ENCODE measurements at places on chromosomes 4 and X.

GRCh38 chrX:103730147-103730795 lies 19.6 kb downstream of the TMEM31 start:
- no peak for DNase-seq

DNA sequence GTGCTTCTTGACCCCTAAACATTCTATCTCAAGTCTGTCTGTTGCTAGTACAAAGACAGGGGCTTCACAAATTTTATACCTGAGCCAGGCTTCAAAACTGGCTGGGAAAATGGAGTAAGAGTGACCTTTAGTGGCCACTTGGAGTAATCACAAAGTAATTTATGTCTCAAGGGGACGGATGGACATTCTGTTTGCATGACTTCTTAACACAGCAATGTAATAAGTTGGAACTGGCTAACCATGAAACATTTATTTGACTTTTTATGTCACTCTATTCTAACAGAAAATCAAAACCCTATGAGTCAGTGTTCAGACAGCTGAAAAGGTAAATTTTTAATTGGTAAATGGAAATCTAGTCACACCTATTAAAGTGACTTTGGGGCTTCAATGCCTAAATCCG lies 600.6 kb downstream of the ANKRD50 start:
- DNase-seq: peak; percentile 62

DNA sequence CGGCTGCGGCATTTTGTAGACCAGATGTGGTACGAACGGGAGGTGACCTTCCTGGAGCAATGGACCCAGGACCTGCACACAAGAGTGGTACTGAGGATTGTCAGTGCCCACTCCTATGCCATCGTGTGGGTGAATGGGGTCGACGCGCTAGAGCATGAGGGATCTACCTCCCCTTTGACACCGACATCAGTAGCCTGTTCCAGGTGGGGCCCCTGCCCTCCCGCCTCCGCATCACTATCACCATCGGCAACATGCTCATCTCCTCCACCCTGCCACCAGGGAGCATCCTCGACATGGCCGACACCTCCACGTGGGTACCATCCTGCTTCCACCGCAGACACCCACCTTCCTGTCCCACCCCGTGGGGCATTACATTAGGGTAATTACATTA lies 46.2 kb downstream of the SMARCA5 start:
- DNase-seq: no peak

DNA sequence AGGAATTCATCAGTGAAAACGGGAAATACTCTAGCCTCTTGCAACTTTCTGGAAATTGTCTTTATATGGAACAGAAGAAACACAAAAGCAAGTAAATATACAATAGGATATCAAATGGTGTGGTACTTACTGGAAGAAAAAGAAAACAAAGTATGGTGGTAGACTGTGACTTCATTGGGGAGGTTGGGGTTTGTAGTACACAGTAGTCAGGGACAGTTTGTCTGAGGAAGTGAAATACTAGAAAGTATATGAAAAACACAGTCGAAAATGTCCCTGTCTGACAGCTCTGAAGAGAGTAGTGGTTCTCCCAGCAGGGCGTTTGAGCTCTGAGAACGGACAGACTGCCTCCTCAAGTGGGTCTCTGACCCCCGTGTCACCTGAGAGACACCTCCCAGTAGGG lies 390.0 kb upstream of the NWD2 start:
- DNase-seq: no peak

DNA sequence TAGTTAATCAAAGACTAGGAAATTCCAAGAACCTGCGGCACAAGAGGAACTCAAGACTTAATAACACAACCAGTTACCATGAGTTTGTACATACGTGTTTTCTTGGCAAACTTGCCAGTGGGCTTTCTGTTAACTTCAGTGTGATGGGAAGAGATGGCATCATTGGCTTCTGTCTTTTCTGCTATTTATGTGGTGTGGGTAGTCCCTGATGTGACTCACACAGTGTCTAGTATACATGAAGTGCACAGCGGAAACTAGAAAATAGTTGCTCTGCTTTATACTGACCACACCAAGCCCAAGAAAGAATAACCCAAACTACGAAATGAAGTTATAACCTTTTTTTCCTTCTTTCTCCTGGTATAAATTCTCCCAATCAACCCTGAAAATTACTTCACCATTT lies 24.5 kb downstream of the DAPP1 start:
- no peak for DNase-seq

DNA sequence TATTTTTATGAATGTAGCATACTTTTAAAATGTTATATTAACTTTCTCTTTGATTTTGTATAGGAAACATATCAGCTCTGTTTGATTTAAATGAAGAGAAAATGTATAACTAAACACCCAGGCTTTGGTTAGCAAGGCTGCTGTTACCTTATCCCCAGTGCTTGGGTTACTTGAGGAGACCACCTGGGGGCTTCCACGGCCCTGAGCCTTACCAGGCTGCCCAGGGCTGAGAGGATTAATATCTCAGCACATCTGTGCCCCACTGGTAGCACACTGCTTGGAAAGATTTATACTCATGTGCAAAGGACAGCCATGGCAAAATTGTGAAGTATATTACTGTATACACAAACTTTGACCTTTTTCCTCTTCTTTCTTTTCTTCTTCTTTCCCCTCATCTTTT lies 752.9 kb downstream of the RAPGEF2 start:
- DNase-seq: no peak

DNA sequence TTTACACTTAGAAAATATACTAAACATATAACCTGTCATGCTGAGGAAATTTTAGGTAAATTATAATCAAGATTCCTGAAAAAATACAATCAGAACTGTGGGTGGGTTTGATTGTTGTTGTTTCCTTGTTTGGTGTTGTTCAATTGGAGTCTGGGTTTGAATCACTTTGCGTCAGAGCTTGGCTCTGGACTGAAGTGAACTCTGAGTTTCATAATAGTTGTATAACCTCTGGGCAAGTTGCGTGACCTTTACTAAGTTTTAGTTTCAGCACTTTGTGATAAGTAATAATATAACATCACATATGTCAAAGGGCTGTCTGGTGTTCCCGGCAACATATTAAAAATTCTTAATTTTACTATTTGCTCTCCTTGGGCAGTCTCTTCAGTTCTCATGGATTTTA lies 758.1 kb downstream of the RAPGEF2 start:
- DNase-seq: no peak

DNA sequence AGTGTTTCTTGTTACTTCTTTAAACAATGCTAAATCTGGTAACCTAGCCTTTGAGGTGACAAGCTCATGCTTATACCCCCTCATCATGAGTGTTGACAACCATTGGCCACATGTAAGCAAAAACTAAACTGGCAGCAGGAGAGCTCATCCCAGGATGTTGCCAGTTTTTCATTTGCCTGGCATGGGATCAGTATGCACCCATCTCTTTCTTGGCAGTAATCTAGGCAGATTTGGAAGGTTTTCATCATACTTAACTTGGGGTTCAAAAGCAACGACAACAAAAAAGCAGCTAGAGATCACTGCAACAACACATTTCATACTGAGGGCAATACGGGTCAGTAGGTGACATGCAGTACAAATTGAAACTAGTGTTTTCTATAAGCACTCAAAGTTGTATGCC lies 122.0 kb downstream of the PPA2 start:
- no peak for DNase-seq

- DNase-seq: no peak
Observed at GRCh38 chr4:152503653-152504290, 32.1 kb downstream of the FBXW7 start.

DNA sequence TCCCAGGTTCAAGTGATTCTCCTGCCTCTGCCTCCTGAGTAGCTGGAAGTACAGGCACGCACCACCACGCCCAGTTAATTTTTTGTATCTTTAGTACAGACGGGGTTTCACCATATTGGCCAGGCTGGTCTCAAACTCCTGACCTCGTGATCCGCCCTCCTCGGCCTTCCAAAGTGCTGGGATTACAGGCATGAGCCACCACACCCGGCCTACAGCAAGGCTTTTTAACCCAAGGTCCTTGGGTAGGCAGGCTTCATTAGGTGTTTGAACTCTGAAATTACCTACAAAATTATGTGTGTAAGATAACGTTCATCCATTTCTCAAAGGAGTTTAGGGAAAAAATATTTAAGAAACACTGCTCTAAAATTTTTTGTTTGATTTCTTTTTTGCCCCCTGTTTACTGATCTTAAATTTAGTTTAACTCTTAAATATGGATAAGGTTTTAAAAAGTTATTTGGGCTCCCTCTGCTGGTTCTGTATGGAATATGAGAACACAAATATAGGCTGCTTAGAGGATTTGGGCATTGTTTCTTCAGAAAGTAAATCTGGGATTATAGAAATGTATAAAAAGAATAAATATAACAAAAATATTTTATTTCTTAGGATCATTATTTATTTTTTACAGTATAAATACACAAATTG lies 92.8 kb downstream of the CBR4 start:
- DNase-seq: peak; percentile 31

GRCh38 chrX:110167952-110168451 lies 149.9 kb downstream of the AMMECR1 start:
- DNase-seq: no peak

- no peak for DNase-seq
Observed at GRCh38 chr4:75643651-75644050, 13.3 kb upstream of the CDKL2 start.

GRCh38 chr4:184094532-184095159 lies 123.0 kb downstream of the ENPP6 start:
- DNase-seq: no peak

DNA sequence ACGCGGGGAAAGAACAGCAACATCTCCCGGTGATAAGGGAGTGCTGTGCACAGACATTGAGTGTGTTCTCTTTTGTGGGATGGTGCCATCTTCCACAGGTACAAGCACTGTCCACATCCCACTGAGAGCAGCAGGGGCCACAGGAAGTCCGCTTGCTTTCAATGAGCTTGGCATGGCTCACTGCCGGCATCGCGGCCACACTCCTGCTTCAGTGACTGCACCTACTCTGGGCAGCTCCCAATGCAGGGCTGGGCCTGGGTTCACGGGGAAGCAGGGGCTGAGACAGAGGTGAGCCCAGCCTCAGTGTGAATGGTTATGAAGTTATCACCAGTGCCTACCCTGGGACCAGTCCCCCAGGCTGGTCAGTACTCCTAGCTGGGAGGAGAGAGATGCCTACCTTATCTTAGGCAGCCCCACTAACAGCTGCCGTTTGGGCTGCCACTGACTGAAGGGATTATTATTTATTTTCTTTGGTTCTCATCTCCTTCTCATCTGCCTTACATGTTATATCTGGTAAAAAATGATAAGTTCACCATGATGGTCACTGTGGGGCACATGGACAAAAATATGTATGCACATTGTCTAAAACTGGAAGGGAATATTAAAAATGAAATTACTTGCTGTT lies 99.2 kb downstream of the MGST2 start:
- no peak for DNase-seq

GRCh38 chr4:145773581-145774234 lies 93.8 kb downstream of the C4orf51 start:
- no peak for DNase-seq

DNA sequence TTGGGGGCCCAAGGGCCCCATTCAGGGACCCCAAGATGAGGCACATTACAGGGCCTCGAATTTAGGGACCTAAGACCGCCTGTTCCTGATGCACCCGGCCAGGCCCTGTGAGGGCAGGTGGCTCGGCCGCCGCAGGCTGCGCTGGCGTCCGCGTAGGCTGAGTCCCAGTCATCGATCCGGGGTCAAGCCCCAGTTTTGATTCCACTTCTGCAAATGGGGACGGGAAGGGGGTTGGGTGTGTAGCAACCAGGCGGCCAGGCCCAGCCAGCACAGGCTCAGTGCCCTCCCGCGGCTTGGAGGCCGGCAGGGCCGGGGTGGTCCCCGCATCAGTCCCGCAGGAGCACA lies 327 bp downstream of the PNPLA4 start:
- no peak for DNase-seq

Data from A172 (cell line).